Inflammatory macrophage treated with lipopolysaccharide for 4 hours (primary cell): ENCODE measurements at places on chromosomes 4 and X.
A peak's percentile ranks its signal among the peaks of the same experiment; 100 is the strongest.

GRCh38 chr4:151460434-151460833 lies 51.5 kb downstream of the FHIP1A start:
- no peak for DNase-seq

GRCh38 chr4:101028886-101029285 lies 318.4 kb downstream of the PPP3CA start:
- no peak for DNase-seq

DNA sequence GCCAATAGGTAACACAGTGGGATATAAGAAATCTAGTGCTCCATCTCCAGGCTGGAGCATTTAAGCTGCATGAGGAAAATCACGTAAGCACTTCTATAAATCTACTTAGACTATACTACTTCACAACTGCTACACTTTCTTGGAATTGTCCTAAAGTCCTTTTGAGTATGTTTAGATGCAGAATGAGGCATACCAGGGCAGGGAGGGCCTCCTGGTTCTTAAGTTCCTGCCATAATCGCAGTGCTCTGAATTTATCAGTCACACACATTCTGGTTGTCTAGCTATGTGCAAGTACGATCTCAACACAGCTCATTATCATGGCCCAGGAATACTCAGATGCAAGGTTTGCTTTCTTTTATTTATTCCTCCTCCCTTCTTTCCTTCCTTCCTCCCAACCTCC lies 130.3 kb downstream of the GUCY2F start:
- DNase-seq = no peak

- DNase-seq = no peak
Measured at GRCh38 chr4:72440386-72440785, 128.6 kb downstream of the ADAMTS3 start.

- no peak for DNase-seq
Measured at GRCh38 chr4:121764702-121765367, at the start of gene SMIM43. TSS of gene SMIM43 (minus strand) at chr4:121765164. CDS start at chr4:121765105, 59 bp downstream.

GRCh38 chrX:16870862-16871815 lies 977 bp upstream of the RBBP7 start:
- no peak for DNase-seq

DNA sequence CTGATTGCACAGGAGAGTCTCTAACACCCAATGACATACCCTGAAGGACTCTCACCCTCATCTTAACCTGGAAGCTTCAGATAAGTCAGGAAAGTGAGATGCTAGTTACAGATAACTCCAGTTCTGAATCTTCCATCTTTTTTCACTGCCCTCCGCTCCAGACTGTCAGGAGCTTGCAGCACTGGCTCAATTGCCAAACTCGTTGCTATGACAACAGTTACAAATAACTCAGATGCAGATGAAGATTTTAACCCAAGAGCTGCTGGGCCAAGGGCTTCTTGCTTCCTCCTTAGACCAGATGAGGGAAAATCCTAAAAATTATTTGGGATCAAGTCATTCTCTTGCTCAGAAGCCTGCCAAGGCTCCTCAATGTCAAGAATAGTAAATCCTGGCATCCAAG lies 109.1 kb upstream of the HUWE1 start:
- DNase-seq = peak; percentile 31

- no peak for DNase-seq
Measured at GRCh38 chr4:726235-726787, 20.7 kb downstream of the PCGF3 start.

DNA sequence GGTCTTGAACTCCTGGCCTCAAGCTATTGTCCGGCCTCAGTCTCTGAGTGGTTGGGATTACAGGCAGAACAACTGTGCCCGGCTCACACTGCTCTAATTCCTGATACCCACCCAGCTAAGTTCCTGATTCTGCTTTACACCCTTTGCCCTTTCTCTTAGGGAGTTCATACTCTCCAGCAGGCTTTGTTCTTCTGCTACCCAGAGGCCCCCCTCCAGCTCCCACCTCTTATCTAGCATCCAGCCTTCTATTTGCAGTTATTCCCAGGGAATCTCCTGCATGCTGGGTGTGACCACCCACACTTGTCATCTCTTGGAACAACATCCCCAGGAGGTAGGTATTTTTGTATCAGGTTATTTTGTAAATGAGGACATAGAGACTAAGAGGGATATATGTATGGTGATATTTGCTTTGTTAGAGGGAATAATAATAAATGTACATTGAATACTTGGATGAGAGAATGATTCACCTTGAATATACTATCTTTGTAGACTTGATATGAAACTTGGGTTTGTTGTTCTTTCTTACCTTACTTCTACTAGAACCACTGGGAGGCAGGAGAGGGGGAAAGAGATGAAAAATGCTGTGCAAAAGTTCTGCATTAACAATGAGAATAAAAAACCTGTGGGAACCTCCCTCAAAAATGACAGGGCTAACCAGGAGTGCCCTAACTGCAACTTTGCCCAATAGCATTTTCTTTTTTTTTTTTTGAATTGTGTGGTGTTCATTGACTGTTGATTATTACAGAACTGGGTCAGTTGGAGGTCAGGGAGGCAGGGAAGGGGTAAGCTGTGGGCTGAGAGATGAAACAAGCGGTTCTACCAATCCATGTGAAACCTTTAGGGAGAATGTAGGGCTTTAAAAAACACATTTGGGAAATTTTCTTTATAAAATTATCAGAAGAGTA lies 157.4 kb downstream of the SPRY1 start:
- DNase-seq = peak; percentile 8

GRCh38 chr4:5943561-5943960 lies 50.7 kb upstream of the CRMP1 start:
- DNase-seq = no peak
